Activated CD8-positive, alpha-beta memory T cell treated with anti-CD3 and anti-CD28 coated beads, Interleukin-2, amount 50 U/mL, for 4 hours (primary cell): ENCODE measurements at places on chromosomes 5 and 9.

DNA sequence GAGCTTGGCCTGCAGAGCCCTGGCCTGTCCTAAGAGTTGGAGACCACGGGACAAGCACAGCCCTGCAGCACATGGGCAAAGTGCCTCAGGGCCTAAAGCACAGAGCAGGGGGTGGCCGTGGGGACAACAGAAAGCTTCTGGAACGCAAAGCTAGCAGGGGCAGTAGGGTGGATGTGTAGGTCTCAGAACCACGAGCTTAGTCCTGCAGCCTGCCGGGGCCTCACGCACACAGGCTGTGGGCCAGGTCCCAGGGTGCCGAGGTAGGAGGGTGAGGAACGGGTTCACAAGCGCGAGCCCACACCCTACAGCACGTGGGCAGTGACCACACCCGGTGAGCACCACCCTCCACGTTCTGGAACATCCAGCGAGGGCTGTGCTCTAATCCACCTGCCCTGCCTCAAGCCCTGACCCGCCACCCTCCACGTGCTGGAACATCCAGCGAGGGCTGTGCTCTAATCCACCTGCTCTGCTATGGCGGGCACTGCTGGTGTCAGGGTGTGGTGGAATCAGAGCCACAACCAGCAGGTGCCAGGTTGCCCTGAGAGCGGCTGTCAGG, 9.3 kb downstream of the CLPTM1L start:
- DNase-seq: no peak

GRCh38 chr9:121443981-121444380, 55.7 kb downstream of the GGTA1 start:
- DNase-seq: no peak

DNA sequence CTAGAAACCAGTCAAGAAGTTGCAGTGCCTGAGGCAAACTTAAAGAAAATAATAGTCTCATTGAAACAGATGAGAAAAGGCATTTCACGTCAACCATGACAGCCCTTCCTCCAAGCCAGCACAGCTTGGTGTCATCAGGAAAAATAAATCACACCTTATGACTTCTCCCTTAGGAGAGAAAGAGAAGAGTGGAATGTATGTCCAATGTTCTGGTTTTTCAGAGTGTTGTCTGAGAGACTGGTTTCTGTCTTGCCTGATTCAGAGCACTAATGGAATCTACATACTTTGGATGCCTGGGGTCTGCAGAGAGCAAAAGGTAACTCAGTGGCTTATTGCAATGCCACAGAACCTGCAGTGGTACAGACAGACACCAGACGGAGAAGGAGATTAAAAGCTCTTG, 105.5 kb upstream of the PDE4D start:
- no peak for DNase-seq

DNA sequence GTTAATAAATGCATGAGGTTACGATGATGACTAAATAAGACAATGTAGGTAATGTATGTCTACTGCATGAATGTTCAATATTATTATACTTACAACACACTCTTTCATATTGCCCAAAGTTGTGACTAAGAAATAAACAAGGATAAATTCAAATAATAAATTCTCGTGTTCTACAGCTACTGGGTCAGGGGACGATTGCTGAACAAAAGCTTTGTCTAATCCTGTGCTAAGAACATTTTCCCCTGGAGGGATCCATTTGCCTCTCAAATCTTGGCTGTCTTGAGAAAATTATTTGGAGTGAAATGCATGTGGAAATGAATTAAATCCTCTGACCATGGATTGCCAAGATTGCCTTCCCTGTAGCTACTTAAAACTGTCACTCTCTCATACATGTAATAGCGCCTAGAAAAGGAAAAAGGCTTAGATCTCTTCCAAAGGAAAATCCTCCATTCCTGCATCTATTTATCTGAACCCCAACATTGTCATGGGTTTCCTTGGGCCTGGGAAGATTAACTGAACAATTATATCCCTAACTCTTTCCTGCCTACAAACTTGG, 893.8 kb upstream of the ACO1 start:
- DNase-seq: no peak

DNA sequence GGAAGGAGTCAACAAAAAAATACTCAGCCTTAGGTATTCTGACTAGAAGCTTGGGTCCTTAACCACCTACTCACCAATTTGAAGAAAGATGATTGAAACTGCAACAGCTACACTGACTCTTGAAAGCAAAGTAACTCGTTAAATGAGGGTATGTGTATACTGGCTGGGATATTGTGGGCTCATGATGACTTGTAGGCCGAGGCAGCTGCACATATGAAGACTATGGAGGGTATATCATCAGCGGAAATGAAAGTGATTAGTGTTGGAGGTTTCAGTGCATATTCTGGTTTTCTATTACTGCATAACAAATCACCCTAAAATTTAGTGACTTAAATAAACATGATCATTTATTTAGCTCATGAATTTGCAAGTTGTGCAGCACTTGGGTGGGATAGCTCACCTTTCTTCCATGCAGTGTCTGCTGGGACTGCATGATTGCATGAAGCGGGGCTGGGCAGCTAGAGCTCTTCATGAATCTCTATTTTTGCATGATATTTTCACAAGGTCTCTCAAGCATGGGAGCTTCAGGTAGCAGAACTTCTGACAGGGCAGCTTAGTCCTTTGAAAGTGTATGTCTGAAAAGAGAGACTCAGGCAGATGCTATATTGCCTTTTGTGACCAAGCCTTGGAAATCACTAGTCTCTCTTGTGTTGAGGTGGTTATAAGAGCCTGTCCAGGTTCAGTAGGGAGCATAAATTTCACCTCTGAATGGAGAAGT, 96.1 kb upstream of the CDKN2B start:
- no peak for DNase-seq

DNA sequence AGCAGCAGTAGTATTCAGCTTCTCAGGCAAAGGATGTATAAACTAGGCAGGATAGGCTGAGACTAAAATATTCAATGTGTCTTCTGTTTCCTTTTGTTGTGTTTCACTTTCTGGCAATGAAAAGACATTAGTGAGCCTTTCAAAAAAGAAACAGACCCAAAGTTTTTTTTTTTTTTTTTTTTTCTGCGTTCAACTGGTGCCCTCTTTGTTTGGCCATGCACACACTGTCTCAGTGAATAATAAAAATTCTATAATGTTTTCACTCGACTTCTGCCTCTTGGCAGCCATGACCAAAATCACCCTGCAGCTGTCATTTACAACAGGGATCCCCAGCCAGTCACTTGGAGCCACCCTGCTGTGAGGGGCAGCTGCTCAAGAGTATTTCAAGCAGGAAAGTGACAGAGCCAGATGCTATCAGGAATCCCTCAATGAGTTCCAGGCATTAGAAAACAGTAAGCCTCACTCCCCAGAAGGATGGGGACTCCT, 44.0 kb upstream of the MAN2A1 start:
- DNase-seq: no peak

DNA sequence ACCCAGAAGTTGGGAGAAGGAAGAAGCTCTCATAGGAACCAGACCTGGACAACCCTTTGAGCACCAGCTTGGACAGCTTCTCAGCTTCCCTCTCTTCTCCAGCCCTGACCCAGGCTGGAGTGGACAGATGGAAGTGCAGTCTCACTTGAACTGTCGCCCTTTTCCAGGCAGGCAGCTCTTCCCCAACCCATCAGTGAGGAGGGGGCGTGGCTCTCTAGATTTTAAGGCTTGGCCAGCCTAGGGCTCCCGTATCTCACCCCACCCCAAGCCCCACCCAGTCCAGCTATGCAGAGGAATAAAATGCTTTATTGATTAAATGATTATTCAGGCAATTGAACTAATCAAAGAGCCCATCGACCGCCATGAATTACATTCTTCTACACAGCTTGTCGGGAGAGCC, 2.2 kb downstream of the PAX5 start:
- no peak for DNase-seq

DNA sequence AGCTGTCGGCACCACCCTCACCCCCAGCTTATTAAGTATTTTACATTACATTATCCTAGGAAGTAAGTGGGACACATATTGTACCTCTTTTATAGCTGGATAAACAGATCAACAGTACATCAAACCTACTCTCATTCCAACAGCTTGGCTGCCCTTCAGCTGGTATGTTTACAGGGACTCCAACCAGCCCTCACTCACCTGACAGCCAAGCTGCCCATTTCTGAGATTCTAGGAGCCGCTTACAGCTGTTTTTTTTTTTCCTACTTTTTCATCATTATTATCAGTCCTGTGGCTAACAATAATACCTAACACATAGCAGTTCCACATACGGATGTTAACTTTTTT, 13.4 kb upstream of the CREBRF start:
- DNase-seq: no peak

DNA sequence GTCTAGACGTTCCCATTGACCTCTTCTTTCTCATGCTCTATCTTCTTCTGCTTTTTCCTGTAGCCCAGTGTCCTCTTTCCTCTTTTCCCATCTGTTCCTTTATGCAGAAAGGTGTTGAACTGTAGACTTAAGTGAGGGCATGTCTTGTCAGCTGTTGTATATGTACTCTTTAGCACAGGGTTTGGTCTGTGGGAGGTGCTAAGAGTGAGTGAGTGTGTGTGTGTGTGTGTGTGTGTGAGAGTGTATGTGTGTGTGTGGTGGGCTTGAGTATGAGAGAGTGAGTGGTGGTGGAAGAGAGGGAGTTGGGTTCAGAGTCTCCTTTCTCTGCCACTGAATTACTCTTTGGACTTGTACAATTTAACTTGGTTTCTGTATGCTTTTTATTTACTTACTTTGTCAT, 10.3 kb upstream of the ROPN1L start:
- no peak for DNase-seq

- DNase-seq: no peak
Observed at GRCh38 chr5:150401376-150402228, 11.1 kb downstream of the CD74 start.

- DNase-seq: no peak
Observed at GRCh38 chr5:179974946-179975712, 67.4 kb upstream of the TBC1D9B start.

DNA sequence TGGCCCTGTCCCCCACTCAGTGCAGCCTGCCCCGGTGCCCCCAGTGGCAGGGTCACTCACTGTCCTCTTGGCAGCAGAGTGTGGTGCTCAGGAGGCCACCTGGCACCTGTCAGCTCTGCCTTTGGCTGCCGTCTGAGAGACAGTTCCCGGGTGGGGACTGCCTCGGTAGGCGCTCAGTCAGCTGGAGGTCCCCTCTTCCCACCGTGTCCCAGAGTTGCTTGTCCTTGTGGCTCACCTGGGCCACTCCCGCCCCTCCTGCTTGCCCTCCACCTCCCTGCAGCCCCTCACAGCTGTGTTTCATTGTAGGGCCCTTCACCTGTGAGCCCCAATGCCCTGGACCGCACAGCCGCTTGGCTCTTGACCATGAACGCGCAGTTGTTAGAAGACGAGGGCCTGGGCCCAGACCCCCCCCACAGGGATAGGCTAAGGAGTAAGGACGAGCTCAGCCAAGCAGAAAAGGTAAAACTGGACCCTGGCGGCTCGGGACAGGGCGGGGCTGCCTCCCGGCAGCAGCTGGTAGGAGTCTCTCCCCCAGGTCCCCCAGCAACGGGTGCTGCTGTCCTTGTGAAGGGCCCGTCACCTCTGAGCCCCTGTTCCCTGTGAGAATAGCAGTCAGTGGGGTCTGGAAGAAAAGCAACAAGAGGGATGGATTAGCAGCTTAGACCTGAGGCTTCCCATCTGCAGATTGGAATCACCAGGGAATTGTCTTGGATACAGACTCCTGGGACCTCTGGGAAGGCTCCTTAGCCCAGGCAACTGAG, 122.7 kb downstream of the DAB2IP start:
- DNase-seq: peak; percentile 12

DNA sequence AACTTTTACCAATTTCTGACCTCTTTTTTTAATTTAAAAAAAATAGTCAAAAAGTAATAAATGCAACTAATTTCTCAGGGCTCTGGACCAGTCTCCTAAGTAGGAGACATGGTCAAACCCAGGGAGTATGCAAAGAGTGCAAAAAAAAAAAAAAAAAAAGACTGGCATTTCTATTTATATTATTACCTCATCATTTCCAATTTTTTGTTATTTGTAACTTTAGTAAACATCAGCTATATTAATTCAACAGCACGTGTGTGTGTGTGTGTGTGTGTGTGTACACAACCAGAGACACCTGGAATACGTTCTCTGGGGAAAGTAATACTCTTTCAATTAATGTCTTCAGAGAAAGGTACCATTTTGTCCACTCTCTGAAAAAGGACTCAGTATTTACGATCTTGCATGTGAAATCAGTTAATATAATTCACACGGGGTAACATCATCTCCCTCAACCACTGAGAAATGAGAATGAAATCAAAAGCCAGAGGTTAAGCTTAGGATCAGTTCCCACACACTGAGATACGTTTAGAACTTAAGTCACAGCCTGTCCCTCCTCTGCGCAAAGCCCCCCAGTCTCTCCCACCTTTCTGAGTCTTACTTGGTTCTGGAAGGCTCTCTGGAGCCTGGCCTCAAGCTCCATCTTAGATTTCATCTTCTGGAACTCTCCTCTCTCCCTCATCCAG, 21.9 kb downstream of the ZNF608 start:
- DNase-seq: no peak

- DNase-seq: no peak
Observed at GRCh38 chr9:133700819-133701320, 37.3 kb downstream of the SARDH start.

DNA sequence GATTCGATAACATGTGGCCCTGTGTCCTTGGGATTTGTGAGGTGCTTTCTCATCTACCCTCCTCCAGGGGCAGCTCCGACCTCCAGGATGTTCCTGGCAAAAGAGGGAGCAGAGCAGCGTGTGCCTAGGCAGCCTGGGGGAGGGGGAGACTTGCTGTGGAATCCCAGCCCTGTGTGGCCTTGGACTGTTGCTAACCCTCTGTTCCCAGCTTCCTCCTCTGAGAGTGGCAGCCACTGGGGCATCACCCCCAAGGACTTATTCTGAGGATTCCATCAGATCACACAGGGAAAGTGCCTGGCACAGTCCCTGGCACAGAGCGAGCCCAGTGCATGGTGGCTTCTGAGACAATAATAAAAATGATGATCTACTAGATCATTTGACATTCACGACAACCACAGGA, 265.1 kb upstream of the MVB12B start:
- DNase-seq: no peak

DNA sequence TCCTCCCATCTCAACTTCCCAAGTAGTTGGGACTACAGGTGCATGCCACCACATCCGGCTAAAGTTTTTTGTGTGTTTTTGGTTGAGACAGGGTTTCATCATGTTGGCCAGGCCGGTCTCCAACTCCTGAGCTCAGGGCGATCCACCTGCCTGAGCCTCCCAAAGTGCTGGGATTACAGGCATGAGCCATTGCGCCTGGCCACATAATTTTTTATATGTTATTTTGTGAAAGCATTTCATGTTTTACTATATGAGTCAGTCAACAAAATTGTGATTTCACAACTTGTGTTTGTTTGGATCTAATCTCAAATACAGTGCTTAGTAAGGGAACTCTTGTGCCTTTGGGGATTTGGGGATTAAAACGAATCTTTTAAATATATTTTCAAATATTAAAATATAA, 20.0 kb upstream of the FAM120AOS start:
- no peak for DNase-seq

DNA sequence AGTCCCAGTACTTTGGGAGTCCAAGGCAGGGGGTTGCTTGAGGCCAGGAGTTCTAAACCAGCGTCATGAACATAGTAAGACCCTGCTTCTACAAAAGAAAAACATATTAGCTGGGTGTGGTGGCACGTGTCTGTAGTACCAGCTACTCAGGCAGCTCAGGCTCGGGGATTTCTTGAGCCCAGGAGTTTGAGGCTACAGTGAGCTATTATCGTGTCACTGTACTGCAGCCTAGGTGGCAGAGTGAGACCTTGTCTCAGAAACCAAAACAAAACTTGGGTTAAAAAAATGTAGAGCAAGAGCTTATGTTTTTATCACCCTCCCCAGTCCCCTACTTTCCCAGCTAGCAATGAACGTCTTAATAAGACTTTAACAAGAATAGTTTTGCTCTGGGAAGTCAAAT, 46.7 kb downstream of the UHRF2 start:
- DNase-seq: no peak

GRCh38 chr9:125759764-125760129, 12.6 kb downstream of the PBX3 start:
- DNase-seq: no peak

- DNase-seq: no peak
Observed at GRCh38 chr9:131426545-131426944, 32.7 kb downstream of the PRRC2B start.
